ENCODE measurements at places on chromosomes 2 and 18.

- no peak for DNase-seq
These were observed 7.2 kb upstream of the POLE4 start for GRCh38 chr2:74951211-74951754.

DNA sequence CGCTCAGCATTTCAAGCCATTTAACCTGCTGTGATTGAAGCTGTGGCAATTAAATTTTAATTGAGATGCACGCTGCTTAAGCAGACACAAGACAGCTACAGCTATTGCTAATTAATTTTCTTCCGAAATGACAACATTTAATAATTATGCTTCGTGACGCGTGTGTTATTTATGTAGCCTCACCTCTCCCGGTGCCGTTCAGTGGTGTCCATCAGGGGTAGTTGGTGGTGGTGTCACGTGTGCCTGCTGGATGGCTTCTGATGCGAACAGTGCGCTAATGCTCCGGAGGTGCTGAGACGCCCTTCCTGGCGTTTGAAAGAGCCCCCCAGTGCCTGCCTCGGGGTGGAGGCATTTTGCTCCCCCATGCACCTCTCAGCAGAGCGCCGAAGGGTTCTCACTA, 39.5 kb downstream of the GLI2 start:
- DNase-seq, result no peak

DNA sequence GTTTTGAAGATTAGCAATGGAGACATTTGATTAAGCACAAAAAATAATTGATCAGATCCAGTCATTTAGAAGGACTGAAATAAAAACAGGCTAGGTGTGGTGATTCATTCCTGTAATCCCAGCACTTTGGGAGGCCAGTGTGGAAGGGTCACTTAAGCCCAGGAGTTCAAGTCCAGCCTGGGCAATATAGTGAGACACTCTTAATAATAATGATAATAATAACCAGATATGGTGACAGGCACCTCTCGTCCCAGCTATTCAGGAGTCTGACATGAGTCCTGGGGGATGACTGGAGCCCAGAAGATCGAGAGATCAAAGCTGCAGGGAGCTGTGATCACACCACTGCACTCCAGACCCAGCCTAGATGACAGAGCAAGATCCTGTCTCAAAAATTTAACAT, 3.5 kb upstream of the FN1 start:
- no peak for DNase-seq

DNA sequence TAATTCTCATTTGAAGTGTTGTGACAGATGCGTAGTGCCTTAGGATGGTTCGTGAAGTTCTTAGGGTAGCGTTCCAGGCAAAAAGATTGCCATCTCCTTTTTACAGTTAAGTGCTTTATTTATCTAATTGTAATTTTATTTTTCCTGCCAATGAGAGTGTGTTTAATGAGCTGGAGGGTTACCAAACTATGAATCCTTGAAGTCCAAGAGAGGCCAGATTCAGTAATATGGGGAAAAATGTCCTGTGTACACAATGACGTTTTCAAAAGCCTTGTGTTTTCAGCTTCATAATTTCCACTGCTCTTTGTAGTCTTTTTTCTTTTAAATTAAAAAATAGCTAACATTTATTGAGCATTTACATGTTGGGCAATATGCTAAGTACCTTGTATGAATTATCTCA, 23.8 kb downstream of the ACYP2 start:
- DNase-seq, result no peak

DNA sequence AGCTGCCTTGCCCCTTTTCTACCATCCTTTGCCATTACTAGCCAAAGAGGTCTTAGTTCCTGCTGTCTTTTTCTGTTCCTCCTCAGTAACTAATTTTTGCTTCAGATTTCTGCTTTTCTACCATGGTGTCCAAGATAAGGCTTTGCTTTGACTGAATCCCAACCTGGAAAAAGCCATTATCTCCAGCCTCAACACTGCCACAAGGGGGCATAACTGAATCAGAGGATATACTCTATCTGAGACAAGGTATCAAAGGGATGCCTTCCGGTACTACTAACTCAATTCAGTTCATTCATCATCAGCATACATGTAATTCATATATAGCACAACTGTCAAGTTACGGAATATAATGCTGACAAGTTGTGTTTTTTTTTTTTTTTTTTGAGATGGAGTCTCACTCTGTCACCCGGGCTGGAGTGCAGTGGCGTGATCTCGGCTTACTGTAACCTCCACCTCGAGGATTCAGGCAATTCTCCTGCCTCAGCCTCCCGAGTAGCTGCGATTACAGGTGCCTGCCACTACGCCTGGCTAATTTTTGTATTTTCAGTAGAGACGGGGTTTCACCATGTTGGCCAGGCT, 11.4 kb downstream of the OSGEPL1 start:
- no peak for DNase-seq

- DNase-seq, result no peak
These were observed 76.2 kb downstream of the MREG start for GRCh38 chr2:215937190-215937589.

DNA sequence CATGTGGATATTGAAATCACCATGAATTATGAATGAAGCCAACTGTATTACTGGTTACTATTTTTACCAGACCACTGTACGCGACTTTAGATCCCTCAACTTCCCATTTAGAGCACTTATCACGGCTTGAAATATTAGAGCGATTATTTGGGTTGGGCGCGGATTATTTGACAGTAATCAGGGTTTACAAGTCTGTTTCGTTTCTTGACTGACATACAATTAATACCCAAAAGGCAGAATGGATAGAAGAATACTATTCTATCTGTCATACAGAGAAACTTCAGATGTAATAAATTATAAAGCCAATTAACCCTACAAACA, 496 bp upstream of the NAPG start:
- DNase-seq, result no peak

DNA sequence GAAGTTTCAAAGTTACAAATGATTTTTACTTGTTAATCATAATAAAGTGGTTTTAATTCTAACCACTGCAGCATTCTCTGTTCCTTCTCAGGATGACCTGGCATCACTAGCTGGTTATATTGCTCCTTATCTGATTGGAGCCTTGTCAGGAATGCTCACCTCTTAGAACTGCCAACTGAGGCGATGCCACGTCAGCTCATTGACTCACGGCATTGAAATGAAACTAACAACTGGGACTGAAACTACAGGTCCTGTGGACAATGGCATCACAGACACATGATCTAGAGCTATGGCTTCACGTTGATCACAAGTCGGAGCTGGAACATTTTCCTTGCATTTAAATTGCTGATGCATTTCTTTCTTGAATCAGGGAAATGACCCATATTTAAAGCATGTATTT, 54.9 kb upstream of the MAP2 start:
- DNase-seq, result no peak

DNA sequence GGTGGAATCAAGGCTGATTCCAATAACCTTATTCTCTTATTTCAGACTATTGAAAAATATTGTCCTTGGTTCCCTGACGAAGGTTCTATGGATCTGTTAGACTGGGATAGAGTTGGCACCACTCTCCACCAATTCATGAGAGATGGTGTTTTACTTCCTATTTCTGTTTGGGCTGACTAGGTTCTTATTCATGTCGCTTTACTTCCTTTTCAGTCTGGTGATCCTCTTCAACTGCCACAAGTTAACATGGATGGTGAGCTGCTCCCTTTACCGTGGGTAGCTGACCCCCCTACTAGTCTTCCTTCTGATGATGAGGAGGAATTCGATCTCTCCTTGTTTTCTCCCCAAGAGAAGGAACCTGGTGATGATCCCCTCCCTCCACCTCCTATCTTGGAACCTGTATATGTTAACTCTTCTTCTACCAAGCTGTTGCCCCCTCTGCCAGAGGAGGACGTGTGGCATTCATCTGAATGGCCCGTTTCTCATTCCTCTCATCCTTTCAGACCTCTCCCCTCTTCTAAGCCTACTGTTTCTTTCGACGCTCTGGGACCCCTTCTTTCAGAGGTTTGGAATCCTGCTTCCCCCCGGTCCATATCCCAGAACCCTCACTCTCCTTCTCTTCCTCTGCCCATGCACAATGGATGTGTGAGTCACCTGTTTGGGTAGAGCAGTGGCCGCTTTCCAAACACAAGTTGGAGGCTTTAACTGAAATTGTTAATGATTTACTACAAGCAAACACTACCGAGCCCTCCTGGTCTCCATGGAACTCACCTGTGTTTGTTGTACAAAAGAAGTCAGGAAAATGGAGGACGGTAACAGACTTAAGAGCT, 13.5 kb upstream of the CNOT11 start:
- no peak for DNase-seq

DNA sequence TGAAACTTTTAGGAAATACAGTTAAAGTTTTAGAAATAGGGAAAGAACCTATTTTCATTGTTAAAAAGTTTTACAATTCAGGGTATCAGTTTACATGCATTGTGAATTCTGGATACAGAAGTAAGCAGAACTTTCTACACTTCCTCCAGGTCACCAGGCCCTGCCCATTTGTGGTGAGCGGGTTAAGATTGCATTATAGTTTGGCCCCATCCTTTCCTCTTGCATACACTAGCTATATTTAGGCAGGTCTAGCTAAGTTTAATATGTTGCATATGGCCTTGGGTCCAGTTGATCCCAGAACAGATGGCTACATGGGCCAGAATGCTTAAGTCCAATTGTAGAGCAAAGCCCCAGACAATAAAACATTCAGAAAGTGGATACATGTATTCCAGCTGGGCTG, 4.8 kb downstream of the VWA3B start:
- DNase-seq, result no peak

- no peak for DNase-seq
These were observed 139.4 kb downstream of the GFPT1 start for GRCh38 chr2:69247583-69247982.

- DNase-seq, result no peak
These were observed 1671.8 kb upstream of the DDX18 start for GRCh38 chr2:116142644-116143227.

GRCh38 chr18:9671214-9671613, 36.9 kb upstream of the RAB31 start:
- DNase-seq, result no peak

DNA sequence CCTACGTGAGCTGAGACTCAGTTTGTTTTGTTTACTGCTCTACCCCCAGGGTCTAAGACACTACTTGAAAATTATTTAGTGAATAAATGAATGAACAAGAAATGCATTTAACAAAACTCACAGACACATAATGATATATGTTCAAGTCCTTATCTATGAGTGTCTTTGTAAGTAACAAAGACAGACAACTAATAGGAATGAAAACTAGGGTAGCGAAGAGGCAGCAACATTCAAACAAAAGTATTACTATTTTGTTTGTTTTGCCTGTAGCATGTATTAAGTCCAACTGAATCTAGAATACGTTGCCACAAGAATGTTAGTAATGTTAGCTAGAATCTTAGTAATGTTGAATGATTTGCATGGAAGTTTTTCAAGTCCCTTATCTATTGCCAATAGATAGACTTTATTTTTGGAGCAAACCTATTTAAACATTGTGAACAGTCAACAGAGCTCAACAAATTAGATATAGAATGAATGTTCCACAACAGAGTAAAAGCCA, 144.8 kb upstream of the VWC2L start:
- DNase-seq, result no peak

GRCh38 chr18:38241736-38242135, 676.1 kb upstream of the CELF4 start:
- no peak for DNase-seq

GRCh38 chr2:10712185-10712809, 9.1 kb upstream of the ATP6V1C2 start:
- no peak for DNase-seq

DNA sequence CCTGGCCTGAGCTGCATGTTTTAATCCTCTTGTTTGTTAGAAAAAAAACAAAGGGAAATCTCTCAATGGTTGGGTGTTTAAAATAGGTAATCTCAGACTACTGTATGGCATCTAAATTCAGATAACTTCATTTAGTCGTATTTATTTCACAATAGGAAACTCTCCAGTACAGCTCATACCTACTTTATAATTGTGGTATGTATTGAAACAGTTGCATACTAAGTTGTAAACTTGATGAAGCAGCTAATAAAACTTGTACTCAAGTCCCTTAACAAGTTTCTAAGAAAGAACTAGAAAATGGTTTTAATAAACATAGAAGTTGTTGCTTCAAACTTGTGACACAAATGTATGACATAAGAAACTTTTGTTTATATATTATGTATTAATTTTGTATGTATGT, 334.5 kb downstream of the PTPRM start:
- no peak for DNase-seq

DNA sequence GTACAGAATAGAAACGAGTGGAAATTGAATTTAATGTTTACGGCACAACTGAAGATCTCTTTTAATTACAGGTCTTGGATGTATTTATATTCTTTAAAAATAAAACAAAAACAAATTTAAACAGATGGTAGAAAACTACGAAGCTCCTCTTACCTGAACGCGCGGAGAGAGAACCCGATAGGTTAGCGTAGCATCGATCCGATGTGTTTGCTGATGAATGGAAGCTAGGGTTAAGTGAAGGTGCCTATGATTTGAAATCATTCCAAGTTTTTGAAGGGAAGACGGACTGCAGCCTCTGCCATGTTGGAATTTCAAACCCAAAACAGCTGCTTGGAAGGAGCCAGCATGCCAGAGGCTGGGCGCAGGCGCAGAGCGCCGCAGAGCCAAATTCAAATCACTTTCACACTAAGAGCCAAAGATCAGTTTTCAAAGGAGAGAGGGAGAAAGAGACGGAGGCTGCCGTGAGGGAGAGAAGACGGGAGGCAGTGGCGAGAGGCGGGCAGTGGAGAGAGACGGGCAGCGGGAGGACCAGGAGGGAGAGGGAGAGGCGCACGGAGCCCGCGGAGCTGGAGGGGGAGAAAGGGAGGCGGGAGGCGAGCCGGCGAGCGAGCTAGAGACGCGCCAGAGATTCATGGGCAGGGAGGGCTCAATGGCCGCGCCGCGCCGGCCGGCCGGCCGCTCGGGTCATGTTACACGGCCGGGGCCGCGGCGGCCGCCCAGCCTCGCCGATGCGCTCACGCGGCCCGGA, at the start of gene FIGN:
Gene FIGN, minus strand, starts transcription at position 324 of the 748 bp plus-strand sequence. CDS start 1,081 bp downstream, outside the sequence.
- DNase-seq, result no peak

GRCh38 chr2:54479424-54479823, 23.3 kb downstream of the SPTBN1 start:
- no peak for DNase-seq

GRCh38 chr18:13910501-13910900, 4.8 kb downstream of the MC2R start:
- no peak for DNase-seq

GRCh38 chr2:217753460-217754200, 249.2 kb downstream of the TNS1 start:
- DNase-seq, result no peak
